ENCODE measurements at places on chromosomes 7 and 10. TPM values are rescaled to one million over a fixed set of nuclear protein-coding genes. Genes with fewer than 3 reads are reported as not detected.

The NACAD gene
- total RNA-seq = 2.3 TPM

DNA sequence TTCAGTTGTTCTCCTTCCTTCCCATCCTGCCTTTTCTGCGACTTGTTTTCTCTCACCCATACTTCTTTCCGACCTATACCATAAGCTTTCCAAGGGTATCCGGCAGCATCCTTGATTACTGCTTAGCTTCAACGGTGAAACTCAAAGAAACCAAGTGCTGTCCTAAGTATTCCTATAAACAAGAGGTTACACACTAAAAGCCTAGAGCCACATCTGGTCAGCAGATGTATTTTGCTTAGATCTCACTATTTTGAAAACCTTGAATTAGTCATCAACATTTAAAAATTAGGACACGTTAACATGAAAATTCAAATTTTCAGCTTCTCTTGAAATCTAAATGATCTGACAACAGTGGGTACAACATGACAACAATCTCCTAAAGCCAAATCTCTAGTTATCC, 20.0 kb downstream of the ARHGAP21 start:
- no peak for DNase-seq

GRCh38 chr7:51259766-51260165, 56.8 kb downstream of the COBL start:
- no peak for DNase-seq

The RBP4 gene
- total RNA-seq = 18.6 TPM

DNA sequence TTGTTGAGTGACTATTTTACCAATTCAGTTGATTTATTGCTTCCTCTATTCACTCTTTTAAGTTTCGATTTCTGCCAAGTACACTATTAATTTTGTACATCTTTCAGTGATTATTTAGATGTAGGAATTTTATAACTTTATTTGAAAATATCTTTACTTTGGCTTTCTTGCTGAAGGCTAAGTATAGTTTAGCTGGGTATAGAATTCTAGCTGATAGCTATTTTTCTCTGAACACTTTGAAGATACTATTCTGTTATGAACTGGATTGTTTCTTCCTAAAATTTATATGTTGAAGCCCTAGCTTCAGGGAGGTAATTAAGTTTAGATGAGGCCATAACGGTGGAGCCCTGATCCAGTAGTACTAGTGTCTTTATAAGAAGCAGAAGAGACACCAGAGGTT, 141.1 kb downstream of the LRMDA start:
- no peak for DNase-seq
